ENCODE measurements at places on chromosomes 12 and 14. TPM values are rescaled to one million over a fixed set of nuclear protein-coding genes. Genes with fewer than 3 reads are reported as not detected.
A peak's percentile ranks its signal among the peaks of the same experiment; 100 is the strongest.

- DNase-seq = no peak
These were observed 159.8 kb downstream of the KITLG start for GRCh38 chr12:88420457-88420856.

- DNase-seq = no peak
These were observed 56.4 kb downstream of the PITPNM2 start for GRCh38 chr12:123094349-123095077.

DNA sequence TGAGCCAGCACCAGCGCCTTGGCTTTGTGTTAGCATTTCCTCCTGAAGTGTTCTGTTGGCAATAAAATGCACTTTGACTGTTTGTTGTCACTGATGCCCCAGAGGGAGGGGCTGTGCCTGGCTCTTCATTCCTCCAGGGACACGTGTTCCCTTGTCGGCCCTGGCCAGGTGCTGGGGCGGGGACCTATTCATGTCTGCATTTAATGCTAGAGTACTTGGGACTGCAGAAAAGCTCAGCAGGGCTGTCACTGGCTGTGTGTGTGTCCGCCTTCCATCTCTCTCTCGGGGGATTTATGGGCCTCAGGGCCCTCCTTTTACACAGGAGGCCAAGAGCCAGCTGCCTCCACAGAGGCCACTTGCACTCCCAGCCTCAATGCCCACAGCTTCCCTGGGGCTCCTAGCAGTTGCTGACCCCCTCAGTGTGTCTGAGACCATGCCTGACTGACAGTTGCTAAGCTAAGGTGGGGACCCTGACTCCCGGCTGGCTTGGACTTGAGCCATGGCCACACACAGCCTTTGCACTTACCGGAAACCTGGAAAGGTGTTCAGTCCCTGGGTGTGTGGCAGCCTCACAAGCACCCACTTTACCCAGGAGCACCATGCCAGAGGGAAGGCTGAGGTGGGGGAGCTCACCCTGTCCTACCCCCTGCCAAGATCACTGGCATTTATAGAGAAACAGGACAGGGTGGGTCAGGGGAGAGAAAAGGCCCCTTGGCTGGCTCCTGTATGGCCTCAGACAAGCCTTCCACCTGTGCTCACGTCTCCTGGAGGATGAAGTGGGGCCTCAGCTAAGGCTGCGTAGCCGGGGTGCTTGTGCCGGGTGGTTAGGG is 27.8 kb downstream of the HIP1R start:
- no peak for DNase-seq

EPYC gene
- not detected for total RNA-seq

DNA sequence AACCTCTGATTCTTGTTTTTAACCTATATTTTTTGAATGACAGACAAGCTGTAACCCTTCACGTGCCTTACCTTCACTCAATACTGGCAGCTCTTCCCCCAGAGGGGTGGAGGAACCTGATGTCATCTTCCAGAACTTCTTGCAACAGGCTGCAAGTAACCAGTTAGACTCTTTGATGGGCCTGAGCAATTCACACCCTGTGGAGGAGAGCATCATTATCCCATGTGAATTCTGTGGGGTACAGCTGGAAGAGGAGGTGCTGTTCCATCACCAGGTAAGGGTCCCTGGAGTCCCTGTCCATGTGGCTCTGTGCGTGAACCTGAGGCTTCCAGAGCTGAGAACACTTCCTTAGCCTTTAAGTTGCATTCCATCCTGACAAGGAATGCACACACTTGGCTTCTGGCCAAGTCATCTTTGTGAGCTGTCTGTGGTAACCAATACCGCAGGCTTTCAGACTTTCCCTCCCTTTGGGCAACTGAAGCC is 22.7 kb downstream of the TRAFD1 start:
- no peak for DNase-seq

GRCh38 chr12:124159655-124160054 is 135.2 kb upstream of the RFLNA start:
- DNase-seq = no peak

DNA sequence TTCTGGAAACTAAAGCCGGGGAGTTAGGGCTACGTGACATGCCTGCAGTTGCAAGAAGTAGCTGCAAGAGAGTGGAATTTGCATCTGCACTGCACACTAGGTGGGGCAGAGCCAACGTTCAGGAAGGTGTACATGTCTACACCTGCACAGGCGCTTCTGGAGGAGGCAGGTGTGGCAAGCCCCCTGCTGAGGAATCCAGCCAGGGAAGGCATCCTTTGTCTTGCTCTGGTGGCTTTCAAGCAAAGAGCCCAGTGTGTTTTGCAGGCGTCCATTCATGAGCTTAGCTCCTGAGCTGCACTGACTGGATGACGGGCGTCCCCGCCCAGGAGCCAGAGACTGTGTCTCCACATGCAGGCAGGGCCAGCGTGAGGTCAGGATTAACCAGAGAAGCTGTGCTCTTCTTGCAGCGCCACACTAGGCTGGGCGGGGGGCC is 116.3 kb downstream of the ZFP36L1 start:
- no peak for DNase-seq

HOXC4 gene
- total RNA-seq = not detected

DNA sequence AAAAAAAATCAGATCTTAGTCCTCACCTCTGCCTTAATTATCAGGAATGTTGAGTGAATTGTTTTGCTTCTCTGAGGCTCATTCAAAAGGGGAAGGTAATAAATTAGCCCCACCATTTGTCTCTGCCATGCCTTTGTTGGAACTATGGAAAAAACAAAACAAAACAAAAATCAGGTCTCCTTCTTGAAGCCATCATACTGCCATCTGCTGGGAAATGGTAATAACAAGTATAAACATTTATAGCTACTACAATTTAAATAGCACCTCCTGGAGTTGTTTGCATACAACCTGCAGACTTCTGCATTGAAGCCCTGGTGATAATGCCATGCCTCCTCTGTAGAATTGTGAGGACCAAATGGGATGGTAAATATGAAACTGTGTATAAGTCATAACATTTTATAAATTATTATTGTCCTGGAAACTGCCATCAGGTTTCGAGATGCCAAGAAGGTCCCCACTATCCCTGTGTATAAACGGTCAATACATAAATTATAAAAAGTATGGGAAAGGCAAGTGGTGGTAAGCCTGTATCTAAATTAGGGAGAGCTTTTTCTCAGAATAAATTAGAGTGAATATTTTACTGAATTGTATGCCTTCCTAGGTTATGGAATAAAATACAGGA is 87.2 kb upstream of the FGD4 start:
- DNase-seq = no peak

SNAPC1 gene
- total RNA-seq = 10.5 TPM

ESR2 gene
- 0.26 TPM for total RNA-seq

APPL2 gene
- total RNA-seq = 13.9 TPM

C12orf54 gene
- total RNA-seq = not detected

- no peak for DNase-seq
These were observed 100.6 kb downstream of the LGMN start for GRCh38 chr14:92647797-92648279.

DNA sequence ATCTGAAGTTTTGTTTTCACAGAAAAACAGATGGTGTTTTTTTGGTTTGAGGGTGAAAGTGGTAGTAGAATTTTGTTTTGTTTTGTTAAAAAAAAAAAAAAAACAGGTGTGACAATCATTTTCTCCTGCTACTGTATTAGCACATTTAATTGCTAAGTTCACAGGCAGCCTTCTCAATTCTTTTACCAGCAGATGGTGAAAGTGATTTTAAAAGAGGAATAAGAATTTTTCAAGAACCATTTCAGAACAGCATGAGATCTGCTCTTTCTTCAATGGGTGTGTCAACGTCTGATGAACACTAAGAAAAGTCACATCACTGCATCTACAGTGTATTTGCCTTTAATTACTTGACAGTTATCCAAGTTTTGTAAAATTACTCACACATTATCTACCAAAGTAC is 303.7 kb upstream of the USP15 start:
- no peak for DNase-seq

GRCh38 chr14:60544659-60545058 is 35.7 kb downstream of the SIX6 start:
- peak; percentile 11 for DNase-seq

KRT78 gene
- total RNA-seq = not detected

DNA sequence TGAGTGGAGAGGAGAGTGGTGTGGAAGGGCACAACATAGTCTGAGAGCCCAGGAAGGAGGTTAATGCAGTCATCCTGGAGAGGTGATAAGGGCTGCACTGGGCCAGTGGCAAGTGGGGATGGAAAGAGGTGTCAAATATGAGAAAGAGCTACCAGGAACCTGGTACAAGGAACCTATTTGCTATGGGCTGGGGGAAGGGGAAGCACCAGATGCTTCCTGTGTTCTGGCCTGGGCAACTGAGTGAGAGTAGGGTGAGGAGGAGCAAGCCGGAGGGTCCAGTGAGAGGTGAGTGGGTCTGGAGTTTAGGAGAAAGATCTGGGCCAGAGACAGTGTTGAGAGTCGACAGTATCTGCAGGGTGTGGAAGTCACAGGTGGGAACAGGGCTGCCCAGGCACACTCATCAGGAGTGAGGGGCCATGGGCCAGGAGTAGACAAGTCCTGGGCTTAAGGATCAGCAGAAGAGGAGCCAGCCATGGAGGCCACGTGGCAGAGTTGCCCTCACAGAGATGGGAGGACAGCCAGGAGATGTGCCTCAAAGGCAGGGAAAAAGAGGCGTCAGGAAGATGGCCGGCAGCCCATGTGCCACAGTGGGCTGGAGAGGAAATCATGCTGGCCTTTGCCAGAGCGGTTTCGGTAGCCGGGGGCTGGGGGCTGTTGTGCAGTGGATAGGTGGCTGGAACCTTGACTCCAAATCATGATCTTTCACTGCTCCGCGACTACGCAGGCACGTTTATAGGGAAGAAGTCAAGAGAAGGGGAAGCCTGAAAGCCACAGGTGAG is 2.9 kb upstream of the AQP6 start:
- no peak for DNase-seq

- DNase-seq = no peak
These were observed 352.7 kb downstream of the AEBP2 start for GRCh38 chr12:19792028-19792427.

- DNase-seq = no peak
These were observed 60.3 kb downstream of the RIN3 start for GRCh38 chr14:92573761-92574498.

DNA sequence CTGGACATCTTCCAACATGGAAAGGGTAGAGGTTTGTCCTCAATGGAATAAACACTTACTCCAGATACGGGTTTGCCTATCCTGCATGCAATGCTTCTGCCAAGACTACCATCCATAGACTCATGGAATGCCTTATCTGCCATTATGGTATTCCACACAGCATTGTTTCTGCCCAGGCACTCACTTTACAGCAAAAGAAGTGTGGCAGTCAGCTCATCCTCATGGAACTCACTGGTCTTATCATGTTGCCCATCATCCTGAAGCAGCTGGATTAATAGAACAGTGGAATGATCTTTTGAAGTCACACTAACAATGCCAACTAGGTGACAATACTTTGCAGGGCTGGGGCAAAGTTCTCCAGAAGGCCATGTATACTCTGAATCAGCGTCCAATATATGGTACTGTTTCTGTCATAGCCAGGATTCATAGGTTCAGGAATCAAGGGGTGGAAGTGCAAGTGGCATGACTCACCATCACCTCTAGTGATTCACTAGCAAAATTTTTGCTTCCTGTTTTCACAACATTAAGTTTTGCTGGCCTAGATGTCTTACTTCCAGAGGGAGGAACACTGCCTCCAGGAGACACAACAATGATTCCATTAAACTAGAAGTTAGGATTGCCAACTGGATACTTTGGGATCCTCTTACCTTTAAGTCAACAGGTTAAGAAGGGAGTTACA is 140.4 kb downstream of the SLC35F4 start:
- no peak for DNase-seq

DNA sequence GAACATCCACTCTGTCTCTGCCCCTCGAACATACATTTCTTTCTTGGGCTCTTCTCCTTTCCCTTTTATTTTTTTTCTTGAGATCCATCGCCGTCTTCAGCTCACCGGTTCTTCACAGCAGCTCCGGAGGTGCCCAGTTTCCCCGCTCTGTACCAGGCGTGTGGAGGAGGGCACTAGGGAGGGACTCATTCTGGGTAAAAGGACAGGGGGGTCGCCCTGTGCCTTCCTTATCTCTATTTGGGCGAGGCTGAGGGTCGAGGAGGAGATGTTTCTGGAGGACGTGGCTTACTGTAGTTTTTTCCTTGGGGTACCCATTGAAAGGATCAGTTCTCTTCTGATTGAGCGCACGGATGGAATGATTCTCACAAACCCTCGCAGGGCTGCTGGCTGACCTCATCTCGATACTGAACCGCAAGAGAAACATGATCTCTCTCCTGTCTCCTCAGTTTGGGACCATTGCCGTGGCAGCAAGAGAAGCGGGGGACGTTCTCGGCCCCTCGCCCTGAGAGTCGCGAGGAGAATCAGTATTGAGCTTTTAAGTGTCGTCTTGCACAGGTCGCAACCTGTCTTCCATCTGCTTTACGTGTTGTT is 386 bp downstream of the LIN52 start:
- DNase-seq = peak; percentile 63

CLEC4C gene
- not detected for total RNA-seq

- DNase-seq = no peak
These were observed 557 bp upstream of the FICD start for GRCh38 chr12:108514468-108514972.

CLEC4E gene
- not detected for total RNA-seq

TAS2R13 gene
- 0.35 TPM for total RNA-seq

GRCh38 chr12:76504606-76505005 is 55.0 kb downstream of the OSBPL8 start:
- no peak for DNase-seq

DNA sequence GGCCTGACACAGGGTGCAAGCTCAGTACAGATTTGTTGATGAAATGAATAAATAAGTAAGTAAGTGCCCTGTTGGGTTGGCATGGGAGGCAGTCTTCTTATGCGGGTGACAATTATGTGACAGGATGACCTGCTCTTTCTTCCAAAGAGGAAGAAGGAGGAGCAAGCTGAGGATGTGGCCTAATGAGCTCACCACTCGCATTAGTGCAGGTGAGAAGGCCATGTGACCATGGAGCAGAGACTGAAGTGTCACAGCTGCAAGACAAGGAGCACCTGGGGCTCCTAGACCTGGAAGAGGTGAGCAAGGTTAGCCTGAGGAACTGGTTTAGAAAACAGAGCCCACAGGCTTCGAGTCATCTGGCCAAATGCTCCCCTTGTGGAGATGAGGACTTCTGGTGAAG is 34.9 kb downstream of the LRTM2 start:
- DNase-seq = no peak

- DNase-seq = no peak
These were observed 16.4 kb downstream of the DAD1 start for GRCh38 chr14:22572562-22573058.

DNA sequence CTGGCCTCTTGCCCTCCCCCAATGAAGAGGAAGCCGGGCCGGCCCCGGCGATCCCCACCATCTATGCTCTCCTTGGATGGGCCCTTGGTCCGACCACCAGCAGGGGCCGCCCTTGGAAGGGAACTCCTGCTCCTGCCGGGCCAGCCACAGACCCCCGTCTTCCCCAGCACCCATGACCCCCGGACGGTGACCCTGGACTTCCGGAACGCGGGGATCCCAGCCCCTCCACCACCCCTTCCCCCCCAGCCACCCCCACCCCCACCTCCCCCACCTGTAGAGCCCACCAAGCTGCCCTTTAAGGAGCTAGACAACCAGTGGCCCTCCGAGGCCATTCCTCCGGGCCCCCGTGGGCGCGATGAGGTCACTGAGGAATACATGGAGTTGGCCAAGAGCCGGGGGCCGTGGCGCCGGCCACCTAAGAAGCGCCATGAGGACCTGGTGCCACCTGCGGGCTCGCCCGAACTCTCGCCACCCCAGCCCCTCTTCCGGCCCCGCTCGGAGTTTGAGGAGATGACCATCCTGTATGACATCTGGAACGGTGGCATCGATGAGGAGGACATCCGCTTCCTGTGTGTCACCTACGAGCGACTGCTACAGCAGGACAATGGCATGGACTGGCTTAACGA is 19.4 kb downstream of the SETD1B start:
- DNase-seq = no peak
